Epithelial cell of prostate (primary cell): ENCODE measurements at places on chromosomes 1 and 21.

DNA sequence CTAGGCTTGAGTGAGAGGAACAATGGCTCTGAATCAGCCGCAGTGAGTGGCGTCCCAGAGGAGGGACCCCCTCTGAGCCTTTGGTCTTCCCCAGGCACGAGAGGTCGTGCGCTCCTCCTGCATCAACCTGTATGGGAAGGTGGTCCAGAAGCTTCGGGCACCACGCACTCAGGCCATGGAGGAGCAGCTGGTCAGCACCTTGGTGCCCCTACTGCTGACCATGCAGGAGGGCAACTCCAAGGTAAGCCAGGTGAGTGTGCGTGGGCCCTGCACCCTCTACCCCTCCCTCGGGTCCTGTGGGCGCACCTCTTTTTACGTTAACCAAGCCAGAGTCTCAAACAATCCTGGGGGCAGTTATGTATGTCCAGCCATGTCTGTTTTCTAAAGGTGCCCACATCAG, 13.7 kb upstream of the TTC4 start:
- DNase-seq = no peak

GRCh38 chr1:112004076-112004475, 14.6 kb upstream of the KCND3 start:
- no peak for DNase-seq

DNA sequence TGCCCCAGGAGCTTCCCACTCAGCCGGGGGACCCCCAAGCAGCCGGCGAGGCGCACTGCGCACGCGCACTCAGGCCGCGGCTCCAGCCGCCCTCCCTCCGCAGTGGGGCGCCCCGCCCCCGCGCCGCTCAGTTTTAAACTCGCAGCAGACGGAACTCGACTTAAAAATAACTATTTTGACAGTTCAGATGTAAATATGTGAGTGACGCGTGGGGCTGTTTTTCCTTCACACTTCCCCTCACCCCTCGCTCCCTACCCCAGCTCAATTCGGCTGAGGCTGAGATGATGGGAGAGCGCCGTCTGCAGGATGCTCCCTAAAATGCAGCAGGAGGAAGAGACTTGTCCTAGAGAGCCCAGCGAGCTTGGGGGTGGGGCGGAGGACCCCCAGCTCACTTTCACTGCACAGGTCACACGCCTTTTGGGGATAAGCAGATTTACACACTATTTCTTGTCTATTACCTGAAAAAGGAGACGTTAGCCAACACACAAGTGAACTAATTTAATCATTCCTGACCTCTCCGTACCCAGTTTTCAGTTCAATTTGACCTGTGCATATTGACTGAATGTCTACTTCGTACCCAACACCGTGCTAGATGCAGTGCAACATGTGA, 8.9 kb upstream of the LEMD1 start:
- no peak for DNase-seq

GRCh38 chr1:197440715-197441114, 172.7 kb downstream of the CRB1 start:
- DNase-seq = no peak

GRCh38 chr21:42939582-42940413, 14.4 kb upstream of the ERVH48-1 start:
- DNase-seq = peak; percentile 84

GRCh38 chr1:165882168-165882837, 54.9 kb downstream of the UCK2 start:
- DNase-seq = no peak
